ENCODE measurements at places on chromosomes 7 and 10. TPM values are rescaled to one million over a fixed set of nuclear protein-coding genes. Genes with fewer than 3 reads are reported as not detected.

AKR1C8 gene
- not detected for total RNA-seq

GDF10 gene
- total RNA-seq, result not detected

CHCHD1 gene
- total RNA-seq, result 47.4 TPM

PLAU gene
- 56.8 TPM for total RNA-seq

PPP1R3A gene
- not detected for total RNA-seq

NPSR1 gene
- not detected for total RNA-seq

ZNF282 gene
- 15.8 TPM for total RNA-seq

TWNK gene
- total RNA-seq, result 5.9 TPM

ELAPOR2 gene
- total RNA-seq, result 4.4 TPM

GDF2 gene
- total RNA-seq, result not detected

FBXL13 gene
- total RNA-seq, result 0.30 TPM

ERVW-1 gene
- not detected for total RNA-seq

PEX1 gene
- total RNA-seq, result 8.0 TPM

SFRP5 gene
- not detected for total RNA-seq

TRIM73 gene
- total RNA-seq, result 0.45 TPM

TMEM229A gene
- not detected for total RNA-seq

SUMF2 gene
- 124 TPM for total RNA-seq

CPN1 gene
- total RNA-seq, result not detected

OGDH gene
- total RNA-seq, result 99.9 TPM

CPA1 gene
- not detected for total RNA-seq

TMEM270 gene
- total RNA-seq, result not detected

LRRC61 gene
- total RNA-seq, result 6.8 TPM

FFAR4 gene
- total RNA-seq, result not detected

CPA2 gene
- total RNA-seq, result not detected

TEX36 gene
- not detected for total RNA-seq

AKR1C4 gene
- total RNA-seq, result not detected

NRAP gene
- total RNA-seq, result not detected

CYP3A7 gene
- 0.34 TPM for total RNA-seq

LIPA gene
- total RNA-seq, result 67.2 TPM

RNF133 gene
- not detected for total RNA-seq

PILRB gene
- total RNA-seq, result 9.1 TPM

SLC26A4 gene
- total RNA-seq, result 0.74 TPM

ABCC2 gene
- total RNA-seq, result 0.17 TPM

COL28A1 gene
- 0.17 TPM for total RNA-seq

ZNF485 gene
- total RNA-seq, result 3.7 TPM

PAXIP1 gene
- total RNA-seq, result 8.4 TPM

C10orf143 gene
- total RNA-seq, result 1.0 TPM

STEAP1B gene
- 23.0 TPM for total RNA-seq

ABCB1 gene
- total RNA-seq, result not detected

KLLN gene
- total RNA-seq, result 0.30 TPM
